ENCODE measurements at places on chromosomes 1 and 21. TPM values are rescaled to one million over a fixed set of nuclear protein-coding genes. Genes with fewer than 3 reads are reported as not detected.

GJB3 gene
- total RNA-seq, result not detected

SLAMF7 gene
- total RNA-seq, result not detected

PLA2G2C gene
- not detected for total RNA-seq

FCRL5 gene
- total RNA-seq, result not detected

PPFIA4 gene
- 21.5 TPM for total RNA-seq

CHODL gene
- total RNA-seq, result 1.6 TPM

TMEM51 gene
- 5.2 TPM for total RNA-seq

DCDC2B gene
- not detected for total RNA-seq

NBPF14 gene
- 4.9 TPM for total RNA-seq

TSSK3 gene
- total RNA-seq, result not detected

NUP210L gene
- total RNA-seq, result not detected

B3GALT5 gene
- 1.3 TPM for total RNA-seq

KCNT2 gene
- total RNA-seq, result 29.8 TPM

ATP6V1G3 gene
- total RNA-seq, result not detected

SLC66A1 gene
- 16.7 TPM for total RNA-seq

S100A11 gene
- 4.4 TPM for total RNA-seq

TMEM125 gene
- total RNA-seq, result 0.73 TPM

LMX1A gene
- total RNA-seq, result 8.7 TPM

TEX38 gene
- not detected for total RNA-seq

PCP4 gene
- 0.81 TPM for total RNA-seq

OR2G6 gene
- total RNA-seq, result not detected

IRF2BP2 gene
- total RNA-seq, result 21.2 TPM

FCRL3 gene
- not detected for total RNA-seq

AADACL3 gene
- not detected for total RNA-seq

ASCL5 gene
- total RNA-seq, result not detected

ARTN gene
- total RNA-seq, result 2.9 TPM

RXFP4 gene
- not detected for total RNA-seq
